Epithelial cell of prostate (primary cell): ENCODE measurements at places on chromosomes 4 and X.

DNA sequence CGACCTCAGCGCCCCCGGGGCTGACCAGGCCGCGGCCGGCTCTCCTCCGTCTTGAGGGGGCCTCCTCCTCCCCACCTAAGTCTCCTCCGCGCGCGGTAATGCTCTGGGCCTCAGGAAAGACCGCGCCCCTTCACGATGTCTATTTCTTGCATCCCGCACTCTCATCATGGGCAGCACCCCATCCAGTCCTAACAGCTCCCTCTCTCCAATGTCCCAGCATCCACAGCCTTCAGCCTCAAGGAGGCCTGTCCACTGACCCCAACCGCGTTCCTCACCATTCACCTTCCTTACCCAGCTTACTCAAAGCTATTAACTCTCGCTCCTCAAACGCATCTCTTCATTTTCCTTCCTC is 77.5 kb downstream of the MAGED4 start:
- DNase-seq, result no peak

GRCh38 chr4:78355306-78355705 is 196.3 kb upstream of the ANXA3 start:
- no peak for DNase-seq

- DNase-seq, result no peak
These were observed 95.8 kb upstream of the TENM3 start for GRCh38 chr4:182147391-182147790.

DNA sequence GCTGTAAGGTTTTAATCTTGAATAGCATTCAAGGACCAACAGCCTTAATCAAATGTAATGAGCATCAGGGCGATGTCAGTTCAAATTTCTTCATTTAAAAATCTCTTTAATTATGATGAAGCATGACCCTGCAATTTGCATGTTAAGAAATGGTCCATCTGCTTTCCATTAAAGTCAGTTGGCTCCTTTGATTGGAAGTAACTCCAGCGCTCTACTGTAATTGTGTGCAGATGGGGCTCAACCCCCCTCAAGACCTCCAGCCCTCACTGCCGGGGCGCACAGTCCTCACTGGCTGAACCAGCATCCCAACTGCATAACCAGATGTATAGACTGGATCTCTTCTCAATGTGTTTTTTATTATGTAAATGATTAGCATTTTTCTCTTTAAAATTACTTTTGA is 126.9 kb downstream of the VCX3B start:
- no peak for DNase-seq

GRCh38 chr4:143399113-143399949 is 62.7 kb downstream of the GAB1 start:
- DNase-seq, result no peak

DNA sequence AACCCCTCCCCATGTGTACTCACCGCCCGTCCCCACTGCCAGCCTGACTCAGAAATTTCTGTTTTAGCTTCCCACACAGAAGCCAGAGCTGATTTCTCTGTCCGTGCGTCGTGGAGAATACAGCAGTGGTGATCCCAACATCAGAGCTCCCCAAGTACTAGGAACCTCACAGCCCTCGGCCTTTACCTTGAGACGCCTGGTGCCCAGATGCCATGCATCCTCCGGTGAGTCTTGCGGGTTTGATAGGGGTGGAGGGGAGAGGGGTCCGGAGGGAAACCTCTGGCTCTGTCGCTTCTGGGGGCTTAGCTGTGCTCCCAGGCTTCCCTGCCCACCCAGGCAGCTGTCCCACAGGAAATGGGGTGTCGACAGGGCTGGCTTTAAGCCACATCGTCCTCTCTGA is 2.1 kb downstream of the LOC101059915 start:
- no peak for DNase-seq

DNA sequence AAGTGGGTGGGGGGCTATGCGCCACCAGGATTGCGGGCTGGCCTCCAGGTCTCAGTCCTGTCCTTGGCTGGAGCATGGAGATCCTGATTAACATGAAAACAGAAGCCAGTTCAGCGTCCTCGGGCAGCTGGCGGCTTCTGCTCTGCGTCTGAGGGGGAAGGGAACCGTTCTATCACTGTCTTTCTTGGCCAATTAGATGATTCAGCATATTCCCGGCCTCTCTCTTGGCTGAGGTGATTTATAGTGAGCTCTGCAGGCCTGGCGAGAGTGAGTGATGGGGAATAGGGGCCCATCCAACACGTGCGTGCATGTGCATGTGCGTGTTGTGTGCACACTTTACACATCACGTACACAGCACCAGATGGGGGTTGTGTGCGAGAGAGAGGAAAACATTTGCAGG is 145.8 kb upstream of the ATP6AP2 start:
- no peak for DNase-seq

DNA sequence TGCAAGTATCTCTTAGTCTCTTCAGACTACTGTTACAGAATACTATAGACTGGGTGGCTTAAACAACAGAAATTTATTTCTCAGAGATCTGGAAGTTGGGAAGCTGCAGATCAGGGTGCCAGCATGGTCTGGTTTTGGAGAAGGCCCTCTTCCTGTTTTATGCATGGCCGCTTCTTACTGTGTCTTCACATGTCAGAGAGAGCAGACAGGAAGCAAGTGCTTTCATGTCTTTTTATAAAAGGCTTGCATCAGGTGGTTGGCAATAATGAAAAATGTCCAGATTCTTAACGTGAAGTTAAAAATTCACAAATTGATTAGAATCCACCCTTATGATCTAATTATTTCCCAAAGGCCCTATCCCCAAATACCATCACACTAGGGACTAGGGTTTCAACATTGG is 284.9 kb downstream of the RPA4 start:
- no peak for DNase-seq
